ENCODE measurements at places on chromosomes 7 and 10.

DNA sequence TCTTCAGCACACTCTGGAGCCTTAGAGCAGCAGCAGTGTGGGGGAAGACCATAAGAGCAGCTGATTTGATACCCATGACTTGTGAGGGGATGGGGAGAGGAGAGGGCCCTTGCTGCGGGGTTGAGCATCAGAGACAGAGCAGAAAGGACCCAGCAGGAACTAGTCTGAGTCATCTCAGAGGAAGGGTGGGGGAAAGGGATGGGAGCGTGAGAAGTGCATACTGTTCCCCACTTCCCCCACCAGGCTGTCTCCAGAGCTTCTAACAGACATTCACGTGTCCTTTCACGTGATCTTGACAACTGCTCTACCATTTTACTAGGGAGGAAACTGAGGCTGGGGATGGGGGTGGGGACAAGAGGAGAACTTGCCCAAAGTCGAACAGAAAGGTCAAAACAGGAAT lies 38.7 kb downstream of the FAM241B start:
- DNase-seq, result no peak

DNA sequence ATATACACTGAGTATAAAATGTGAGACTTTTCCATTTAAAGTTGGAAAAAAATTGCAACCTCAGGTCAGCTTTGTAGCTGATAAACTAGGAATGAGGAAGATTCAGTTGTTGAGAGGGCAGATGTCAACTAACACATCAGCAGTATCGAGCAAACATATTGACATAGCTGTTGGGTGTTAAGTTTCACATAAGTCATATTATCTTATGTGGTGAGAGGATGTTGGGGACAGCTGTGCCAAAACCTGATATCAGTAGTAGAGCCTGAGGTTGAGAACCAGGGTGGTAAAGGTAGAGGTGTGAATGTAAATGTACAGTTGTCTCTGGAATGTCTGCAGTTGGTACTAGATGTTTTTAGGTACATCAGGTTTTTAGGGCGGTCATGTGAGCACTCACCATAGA lies 5.0 kb downstream of the ZRANB1 start:
- DNase-seq, result no peak

DNA sequence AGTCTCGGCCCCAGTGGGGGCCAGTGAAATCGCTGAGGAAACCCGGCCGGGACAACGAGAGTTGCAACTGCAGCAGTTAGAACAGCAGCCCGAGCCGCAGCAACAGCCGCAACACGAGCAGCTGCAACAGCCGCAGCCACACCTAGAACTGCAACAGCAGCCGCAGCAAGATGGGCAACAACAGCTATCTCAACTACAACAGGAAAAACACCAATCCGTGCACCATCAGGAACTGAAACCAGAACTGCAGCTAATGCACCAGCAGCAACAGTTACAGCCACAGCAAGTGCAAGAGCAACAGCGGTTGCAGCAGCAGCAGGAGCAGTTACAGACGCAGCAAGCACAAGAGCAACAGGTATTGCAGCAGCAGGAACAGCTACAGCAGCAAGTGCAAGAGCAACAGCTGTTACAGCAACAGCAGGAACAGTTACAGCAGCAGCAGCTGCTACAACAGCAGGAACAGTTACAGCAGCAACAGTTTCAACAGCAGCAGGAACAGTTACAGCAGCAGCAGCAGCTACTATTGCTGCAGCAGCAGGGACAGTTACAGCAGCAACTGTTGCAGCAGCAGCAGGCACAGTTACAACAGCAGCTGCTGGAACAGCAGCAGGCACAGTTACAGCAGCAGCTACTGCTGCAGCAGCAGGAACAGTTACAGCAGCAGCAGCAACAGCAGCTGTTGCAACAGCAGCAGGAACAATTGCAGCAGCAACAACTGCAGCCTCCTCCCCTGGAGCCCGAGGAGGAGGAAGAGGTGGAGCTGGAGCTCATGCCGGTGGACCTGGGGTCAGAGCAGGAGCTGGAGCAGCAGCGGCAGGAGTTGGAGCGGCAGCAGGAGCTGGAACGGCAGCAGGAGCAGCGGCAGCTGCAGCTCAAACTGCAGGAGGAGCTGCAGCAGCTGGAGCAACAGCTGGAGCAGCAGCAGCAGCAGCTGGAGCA lies 6.1 kb downstream of the ZNF853 start:
- DNase-seq, result no peak

DNA sequence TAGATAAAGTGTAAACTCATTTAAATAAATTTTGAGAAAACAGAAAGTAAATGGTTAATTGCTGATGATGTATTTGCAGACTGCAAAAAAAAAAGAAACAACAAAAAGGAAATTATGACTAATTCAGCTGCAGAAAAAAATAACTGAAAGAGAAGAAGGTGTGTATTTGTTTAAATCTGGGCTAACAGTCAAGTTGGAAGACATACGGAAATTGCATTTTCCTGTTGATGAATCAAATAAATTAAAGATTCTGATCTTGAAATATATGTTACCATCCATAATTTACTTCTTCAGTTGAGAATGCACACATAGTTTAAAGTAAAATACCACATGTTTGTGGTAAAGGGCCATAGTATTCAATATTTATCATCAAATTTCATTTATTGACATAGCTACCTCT lies 19.3 kb upstream of the ING3 start:
- no peak for DNase-seq

DNA sequence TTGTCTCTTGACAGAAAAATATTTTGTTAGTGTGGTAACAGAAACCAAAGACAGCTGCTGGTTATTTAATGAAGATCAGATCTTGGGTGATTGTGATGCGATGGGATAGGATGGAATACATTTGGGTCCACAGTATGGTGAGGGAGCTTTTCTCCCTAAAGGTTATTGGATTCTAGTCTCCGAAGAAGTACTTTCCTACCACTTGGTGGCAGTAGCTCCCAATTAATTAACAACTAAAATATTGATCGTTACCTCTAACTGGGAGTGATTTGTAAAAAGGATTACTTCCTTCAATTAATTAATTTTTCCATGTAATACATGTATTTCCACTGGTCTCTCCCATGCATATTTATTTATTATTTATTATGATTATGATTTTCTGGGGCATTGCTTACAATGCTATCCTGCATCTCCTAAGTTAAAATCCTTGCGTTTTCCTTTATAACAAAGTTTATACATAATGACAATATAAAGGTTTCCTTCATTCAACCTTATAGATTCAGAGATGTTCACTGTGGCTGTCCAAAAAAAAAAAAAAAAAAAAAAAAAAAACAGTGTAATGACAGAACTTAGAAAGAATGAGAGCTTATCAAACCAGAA lies 25.6 kb downstream of the TMEM196 start:
- no peak for DNase-seq

- DNase-seq, result no peak
These were observed 349.7 kb downstream of the PTEN start for GRCh38 chr10:88213065-88213605.

DNA sequence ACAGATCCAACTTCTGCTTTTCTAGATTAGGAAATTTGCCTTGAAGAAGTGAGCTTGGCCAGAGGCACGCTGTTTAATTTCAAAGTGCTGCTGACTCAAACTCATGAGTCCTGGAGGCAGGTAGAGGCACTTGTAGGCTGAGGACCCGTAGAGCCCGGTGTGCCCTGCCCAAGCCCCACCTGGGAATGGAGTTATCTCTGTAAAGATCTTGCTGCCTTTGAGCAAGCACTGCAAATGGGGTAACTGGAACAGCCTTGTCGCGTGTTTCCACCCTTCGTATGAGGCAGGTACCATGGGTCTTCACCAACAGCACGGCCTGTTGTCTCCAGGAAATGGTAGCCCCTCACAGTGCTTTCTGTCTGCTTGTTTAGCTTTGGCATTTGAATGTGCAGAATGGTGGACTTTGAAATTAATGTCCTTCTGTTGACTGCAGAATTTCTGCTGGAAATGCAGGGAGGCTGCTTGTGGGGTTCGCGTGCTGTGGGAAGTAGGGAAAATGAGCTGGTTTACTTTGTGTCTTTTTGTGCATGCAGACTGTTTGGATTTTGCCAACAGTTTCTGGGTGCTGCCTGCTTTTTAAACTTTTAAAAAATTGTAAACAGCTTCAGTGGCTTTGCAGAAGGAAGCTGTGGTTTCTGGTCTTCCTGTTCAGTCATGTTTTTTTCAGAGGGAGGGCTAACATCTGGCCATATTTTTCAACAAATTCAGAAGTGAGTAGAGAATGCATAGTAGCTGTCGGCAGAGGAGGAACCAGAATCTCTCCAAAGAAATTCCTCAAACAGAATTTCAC lies 27.2 kb downstream of the CCM2 start:
- no peak for DNase-seq

- no peak for DNase-seq
These were observed 190.8 kb downstream of the ADARB2 start for GRCh38 chr10:1546431-1547110.

GRCh38 chr10:97399843-97400545 lies 1.1 kb downstream of the RRP12 start:
- no peak for DNase-seq

GRCh38 chr7:27198138-27198841 lies 1.6 kb downstream of the HOXA13 start:
- no peak for DNase-seq

GRCh38 chr10:119770928-119771327 lies 45.1 kb downstream of the INPP5F start:
- no peak for DNase-seq

All from stimulated activated CD4-positive, alpha-beta T cell treated with anti-CD3 and anti-CD28 coated beads, Interleukin-15, amount 100 ng/mL, for 1 hour (primary cell).